ENCODE measurements at places on chromosomes 1 and 21.

DNA sequence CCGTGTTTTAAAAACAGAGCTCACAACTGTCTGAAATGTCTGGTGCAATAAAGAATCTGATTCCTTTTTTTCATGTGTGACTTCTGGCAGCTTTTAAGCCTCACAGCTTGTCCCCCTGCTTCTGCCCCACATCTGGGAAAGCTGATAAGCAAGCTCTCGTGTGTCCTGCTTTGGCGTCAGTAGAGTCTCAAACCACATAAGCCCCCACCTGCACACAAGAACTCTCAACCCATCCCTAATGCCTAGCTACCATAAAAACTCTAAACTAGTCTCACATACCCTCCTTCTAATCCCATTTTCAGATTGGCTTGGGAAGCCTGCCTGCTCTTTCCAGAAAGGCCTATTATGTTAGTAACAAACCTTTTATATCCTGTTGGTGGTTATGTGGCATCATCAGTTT lies 94.6 kb upstream of the DAB1 start:
- no peak for DNase-seq

GRCh38 chr21:20451046-20451445 lies 547.2 kb upstream of the NCAM2 start:
- DNase-seq, result no peak

DNA sequence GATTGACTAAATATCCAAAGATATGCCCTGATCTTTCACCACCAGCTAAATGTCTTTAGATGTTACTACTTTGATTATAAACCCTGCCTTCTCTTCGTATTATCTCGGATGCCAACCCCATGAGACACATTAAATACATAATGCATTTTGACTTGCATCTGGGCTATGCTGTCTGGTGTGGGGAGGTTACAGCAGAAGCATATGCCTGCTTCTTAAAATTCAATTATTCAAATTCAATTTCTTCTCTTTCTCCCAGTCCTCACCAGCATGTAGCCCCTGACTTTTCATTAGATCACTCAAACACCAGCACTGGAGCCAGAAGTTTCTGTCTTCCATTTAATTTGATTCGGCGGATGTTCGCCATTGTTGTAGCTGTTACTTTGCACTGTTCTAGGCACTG lies 360.7 kb upstream of the CAMK1G start:
- DNase-seq, result no peak

GRCh38 chr1:87757676-87758075 lies 429.0 kb downstream of the LMO4 start:
- no peak for DNase-seq

DNA sequence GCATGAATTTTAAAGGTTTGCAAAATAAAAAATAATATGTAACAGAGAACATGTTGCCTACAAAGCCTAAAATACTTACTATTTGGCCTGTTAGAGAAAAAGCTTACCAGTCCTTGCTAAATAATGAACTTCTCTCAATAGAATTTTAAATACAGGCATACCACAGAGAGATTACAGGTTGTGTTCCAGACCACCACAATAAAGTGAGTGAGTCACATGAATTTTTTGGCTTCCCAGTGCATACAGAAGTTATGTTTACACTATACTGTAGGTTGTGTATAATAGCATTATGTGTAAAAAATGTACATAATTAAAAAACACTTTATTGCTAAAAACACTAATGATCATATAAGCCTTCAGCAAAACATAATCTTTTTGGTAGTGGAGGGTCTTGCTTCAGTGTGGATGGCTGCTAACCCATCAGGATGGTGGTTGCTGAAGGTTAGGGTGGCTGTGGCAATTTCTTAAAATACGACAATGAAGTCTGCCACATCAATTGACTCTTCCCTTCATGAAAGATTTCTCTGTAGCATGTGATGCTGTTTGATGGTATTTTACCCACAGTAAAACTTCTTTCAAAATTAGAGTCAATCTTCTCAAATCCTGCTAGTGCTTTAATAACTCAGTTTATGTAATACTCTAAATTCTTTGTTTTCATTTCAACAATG lies 48.6 kb downstream of the SCYL3 start:
- DNase-seq, result no peak

DNA sequence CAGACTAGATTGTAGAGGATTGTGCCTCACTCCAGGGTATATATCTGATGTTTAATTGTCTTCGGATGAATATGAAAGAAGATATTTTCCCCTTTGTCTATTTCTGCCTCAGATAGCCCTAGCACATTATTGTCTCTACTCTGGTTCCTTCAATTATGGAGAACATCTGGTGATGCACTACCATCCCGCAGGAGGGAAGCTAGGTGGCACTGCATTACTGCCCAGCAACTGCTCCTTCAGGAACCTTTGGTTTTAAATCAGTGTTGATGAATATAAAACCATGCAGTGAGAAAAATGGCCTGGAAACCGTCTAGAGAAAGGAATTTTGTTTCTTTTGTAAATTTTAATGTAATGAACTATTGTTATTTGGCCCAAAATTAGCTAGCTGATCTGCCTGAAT lies 68.5 kb downstream of the GPR88 start:
- peak; percentile 37 for DNase-seq

- DNase-seq, result no peak
Observed at GRCh38 chr21:33869873-33870272, 45.7 kb downstream of the ATP5PO start.

DNA sequence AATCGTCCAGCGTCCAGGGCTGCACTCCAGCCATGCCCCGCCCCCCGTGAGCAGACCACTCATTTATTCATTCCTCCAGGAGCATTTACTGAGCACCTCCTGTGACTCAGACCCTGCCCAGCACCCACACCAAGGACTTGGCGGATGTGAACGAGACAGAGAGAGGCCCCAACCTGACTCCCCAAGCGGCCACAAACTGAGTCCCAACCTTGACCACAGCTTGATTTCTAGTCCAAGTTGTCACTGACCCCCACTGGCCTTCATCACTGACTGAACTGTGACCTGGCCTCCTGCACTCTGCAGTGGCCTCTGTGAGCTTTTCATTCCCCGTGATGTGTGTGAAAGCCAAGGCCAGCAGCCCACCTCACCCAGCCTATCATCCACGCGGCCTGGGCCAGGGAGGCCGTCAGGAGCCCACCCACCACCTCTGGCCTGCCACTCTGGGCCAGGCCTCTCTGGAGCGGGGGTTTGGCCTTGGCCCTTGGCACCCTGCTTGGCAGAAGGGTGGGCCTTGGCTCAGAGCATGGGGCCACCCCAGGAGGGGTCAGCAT lies 19.3 kb upstream of the RUNX3 start:
- no peak for DNase-seq

GRCh38 chr1:157025856-157026255 lies 19.7 kb downstream of the ARHGEF11 start:
- DNase-seq, result no peak
